ENCODE measurements at places on chromosomes 6 and 20.

GRCh38 chr20:45247865-45248264 lies 6.5 kb downstream of the SLPI start:
- DNase-seq, result no peak

GRCh38 chr20:17882065-17882833 lies 86.3 kb downstream of the SNX5 start:
- DNase-seq, result no peak

- no peak for DNase-seq
These were observed 322.3 kb upstream of the PRDM1 start for GRCh38 chr6:105763866-105764265.

DNA sequence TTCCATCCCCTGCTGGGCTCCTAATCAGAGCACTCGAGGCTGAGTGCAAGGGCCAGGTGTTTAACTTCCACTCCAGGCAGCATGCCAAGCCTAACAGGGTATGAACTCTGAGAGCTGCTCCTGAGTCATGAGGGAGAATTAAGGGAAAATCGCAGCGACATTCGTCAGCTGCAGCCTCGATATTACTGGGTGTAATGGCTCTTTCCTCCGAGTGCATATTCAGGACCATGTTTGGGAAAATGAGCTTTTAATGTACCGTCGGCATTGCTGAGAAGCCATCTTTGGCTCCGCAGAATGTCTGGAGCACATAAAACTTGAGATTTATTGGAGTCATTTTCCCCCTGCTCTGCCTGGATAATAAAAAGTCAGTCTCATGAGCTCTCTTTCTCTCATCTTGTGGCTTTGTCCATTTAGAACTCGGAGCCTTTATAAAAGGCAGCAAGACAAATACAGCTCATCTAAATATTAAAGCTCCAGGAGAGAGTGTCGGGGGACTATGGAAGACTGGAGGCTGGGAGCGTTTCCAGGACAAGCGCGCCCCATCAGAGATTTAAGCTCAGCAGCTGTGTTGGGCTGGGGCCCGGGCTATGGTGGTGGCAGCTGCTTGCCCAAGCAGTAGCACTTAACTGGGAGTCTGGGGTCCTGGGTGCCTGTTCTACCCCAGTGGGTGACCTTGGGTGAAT lies 103.7 kb downstream of the TOX2 start:
- DNase-seq, result no peak

- no peak for DNase-seq
These were observed 557.3 kb upstream of the CDH4 start for GRCh38 chr20:60694763-60695162.

DNA sequence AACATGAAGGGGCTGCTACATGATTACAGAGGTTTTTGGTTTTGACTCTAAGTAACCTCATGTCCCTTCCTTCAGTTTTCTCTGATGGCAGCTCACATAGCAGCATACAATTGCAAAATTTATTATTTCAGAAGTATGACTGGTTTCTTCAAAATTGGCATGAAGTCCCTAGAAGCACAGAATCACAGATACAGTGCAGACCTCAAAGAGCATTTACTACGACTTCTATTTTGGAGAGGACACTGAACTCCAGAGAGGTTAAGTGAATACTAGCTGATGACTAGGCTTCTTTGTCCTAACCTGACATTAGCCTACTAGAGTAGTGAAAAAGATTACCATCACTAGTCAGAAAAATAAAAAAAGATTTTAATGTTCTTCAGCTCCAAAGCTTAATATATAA lies 664.3 kb downstream of the RFPL4B start:
- DNase-seq, result no peak

DNA sequence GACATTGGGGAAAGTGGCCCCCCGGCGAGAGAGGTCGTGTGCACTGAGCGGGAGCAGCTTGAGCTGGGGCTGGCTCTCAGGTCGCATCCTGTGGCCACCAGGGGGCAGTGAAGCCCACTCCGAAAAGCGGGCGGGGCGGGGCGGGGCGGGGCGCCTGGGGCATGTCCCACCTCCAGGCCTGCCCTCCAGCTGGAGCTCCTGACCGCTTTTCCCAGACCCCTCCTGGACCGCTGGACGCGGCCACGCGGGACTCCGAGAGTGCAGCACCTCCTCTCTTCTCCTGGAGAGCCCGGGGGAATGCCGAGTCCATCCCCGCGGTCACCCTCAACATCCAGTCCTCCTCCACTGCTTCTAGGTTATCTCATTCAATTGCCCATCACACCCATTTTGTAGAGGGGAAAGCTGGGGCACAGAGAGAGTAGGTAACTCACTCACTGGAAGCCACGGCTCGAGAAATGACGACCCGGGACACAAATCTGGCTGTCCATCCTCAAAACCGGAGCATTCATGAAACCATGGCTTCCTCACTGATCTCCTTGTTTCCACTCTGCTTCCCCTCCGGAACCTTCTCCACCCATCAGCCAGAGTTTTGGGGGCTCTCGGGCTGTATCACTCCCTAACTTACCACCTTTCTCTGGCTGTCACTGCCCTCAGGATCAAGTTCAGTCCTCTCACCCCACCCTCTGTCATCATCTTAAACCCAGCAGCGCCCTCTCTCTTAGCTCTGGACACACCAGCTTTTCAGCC lies 24.1 kb downstream of the COX4I2 start:
- peak; percentile 87 for DNase-seq

- DNase-seq, result peak; percentile 34
These were observed 61.2 kb upstream of the SGK1 start for GRCh38 chr6:134379076-134379475.

DNA sequence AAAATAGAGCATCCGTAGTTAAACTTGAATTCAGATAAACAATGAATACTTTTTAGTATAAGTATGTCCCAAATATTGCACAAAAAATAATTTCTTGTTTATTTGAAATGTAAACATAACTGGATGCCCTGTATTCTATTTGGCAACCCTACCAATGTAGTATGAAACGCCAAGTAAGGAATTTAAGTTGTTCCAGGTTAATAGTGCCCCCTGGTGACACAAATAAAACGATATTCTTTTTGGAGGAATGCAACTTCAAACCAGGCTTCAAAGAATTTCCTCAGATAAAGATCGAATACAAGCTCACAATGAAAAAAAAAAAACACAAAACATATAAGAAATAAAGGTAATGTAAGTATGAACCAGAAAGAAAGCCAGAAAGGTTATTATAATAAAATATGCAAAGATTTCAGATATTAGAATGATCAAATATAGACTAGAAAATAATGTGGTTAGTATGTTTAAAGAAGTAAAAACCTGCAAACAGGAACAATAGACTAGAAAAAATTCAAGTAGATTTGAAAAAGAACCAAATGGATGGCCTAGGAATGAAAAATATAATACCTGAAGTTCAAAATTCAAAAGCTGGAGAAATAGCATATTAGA lies 18.4 kb upstream of the AKAP7 start:
- no peak for DNase-seq

All from activated T-cell treated with anti-CD3 and anti-CD28 coated beads, Interleukin-2, amount 50 U/mL, for 24 hours (primary cell).